ENCODE measurements at places on chromosomes 6 and 20.

- DNase-seq, result no peak
Measured at GRCh38 chr20:44011251-44011940, 96.7 kb downstream of the TOX2 start.

DNA sequence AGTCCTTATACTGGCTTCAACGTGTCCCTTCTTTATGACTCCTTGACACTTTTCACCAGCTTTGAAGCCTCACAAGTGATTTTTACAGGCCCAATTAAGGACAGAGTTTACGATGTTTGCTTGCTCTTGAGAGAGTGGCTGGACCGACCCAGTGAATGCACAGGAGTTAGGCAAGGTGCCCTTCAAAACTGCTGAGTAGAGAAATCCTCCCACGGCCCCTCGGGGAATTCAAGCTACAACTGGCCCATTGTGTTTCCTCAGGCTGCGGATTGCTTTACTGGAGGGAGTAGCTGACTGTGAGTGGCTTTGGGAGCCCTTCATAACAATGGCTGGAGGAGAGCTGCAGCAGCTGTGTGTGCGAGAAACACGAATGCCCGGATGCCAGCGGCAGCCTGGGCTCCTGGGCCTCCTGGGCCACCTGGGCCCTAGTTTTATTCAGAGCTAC, 50.0 kb downstream of the SGK1 start:
- DNase-seq, result no peak

GRCh38 chr6:132752255-132752654, 5.4 kb downstream of the VNN2 start:
- no peak for DNase-seq

DNA sequence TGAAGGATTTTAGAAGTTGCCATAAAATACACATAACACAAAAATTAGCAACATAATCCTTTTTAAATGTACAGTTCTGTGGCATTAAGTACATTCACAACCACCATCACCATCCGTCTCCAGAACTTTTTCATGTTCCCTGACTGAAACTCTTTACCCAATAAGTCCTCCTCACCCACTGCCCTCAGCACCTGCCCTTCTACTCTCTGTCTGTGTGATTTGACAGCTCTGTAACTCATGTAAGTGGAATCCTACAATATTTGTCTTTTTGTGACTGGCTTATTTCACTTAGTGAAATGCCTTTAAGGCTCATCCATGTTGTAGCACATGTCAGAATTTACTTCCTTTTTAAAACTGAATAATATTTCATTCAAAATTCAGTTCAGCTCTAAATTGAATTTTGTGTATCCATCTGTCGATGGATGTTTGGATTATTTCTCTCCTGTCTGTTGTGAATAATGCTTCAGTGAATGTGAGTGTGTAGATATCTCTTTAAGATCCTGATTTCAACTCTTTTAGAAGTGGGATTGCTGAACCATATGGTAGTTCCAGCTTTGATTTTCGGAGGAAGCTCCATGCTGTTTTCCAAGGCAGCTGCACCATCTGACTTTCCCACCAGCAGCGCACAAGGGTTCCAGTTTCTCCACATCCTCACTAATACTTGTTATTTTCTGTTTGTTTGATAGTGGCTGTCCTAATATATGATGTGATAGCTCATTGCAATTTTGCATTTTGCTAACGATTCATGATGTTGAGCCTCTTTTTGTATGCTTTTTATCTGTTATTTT, 4.2 kb downstream of the ENTPD6 start:
- DNase-seq, result no peak

DNA sequence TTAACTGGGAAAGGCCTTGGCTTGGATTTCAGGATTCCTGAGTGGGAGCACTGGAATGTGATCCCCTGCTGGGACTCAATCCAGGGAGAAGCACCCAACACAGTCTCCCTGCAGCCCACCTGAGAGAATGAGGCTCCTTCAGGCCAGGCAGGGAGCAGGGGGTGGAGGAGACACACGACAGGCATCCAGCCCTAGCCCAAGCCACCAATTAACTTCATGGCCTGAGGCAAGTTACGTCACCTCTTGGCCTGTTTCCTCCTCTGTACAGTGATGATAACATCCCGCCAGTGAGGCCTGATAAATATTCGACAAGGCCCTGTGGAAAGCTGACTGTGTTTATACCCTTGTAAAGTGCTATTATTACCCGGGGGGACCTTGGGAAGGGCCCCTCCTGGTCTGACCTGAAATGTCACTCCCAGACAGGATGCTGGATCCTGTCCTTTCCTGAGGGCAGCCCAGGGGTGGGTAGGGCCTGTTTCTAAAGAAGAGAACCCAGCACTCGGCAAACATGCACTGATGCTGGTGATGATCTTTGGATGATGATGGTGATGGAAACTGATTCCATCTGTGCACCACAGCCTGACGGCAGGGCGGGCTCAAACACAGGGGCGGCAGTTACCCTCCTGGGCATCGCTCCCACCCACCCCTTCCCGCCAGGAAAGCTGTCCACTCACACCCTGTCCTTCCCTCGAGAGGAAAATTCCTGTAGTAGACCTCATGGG, 12.4 kb downstream of the FRS3 start:
- DNase-seq, result no peak

DNA sequence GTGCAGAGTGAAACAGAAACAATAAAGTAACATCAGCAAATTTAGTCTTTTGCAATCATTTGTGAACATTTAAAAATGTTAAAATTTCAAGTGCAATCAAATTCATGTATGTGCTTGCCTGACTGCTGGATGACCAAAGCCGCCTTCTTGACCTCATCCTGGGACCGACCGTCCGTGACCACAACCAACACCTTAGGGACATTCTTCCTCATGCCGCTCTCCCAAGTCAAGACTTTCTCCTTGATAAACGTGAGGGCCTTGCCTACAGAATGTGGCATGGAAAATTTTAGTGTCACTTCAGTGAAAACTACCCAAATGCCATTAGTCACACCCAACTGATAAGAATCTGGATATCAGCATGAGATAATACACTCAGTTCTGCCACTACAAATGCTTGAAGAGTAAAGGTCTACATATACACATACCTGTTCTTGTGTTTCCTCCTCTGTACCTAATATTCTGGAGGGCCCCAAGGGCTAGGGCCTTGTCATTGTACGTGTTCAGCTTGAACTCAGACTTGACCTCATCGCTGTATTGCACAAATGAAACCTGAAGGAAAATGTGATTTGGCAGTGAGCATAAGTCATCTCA, 86.8 kb downstream of the COL12A1 start:
- no peak for DNase-seq

DNA sequence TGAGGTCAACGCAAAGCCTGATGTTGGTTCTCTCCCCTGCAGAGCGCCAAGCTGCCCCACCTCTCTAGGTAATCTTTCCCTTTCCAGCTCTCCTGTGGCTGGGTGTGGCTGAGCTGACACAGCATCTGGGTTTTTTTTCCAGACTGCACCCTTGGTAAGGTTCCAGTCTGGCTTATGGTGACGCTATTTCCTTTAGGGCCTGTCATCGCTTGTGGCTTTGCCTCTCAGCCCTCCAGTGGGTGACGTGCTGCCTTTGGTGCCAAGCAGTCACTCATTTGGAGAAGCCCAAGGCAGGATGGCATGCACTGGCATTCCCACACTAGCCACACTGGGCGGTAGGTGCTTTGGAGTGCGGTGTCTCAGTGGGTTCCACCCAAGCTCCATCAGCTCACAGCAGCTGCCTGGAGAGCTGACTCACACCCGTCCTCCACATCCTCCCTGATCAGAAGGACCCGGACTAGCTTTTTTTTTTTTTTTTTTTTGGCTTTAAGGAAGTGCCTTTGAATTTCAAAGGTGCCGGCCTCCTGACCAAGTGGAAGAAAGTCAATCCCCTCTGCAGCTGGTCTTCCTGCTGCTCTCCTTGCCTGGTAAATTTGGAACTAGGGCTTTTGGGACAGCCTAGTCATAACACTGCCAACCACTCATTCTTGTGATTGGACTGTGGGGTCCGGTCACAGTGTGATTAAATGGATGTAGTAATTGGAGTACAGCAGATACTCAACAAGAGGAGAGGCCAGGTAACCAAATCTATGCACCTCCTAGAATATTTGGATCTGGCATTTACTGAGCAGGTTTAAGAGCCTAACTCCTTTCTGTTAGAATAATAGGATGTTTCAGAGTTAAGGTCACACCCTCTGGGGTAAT, 153.6 kb downstream of the CD83 start:
- DNase-seq, result no peak

DNA sequence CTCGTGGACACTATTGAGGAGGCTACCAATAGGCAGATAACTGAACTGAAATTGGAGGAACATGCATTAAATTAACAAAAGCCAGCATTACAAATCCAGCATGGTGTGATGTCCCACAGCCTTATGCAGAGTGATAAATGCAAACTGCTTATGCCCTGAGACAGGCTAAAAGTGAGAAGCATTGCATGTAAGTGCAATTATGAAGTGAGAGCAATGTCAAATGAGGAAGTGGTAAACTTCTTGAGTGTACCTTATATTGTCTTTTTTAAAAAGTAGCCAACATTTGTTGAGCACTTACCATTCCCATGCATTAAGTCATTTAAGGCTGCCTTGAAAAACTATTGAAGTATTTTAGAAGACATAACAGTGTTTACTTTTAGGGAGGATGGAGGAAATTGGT, 212.2 kb downstream of the TBC1D7 start:
- DNase-seq, result no peak

DNA sequence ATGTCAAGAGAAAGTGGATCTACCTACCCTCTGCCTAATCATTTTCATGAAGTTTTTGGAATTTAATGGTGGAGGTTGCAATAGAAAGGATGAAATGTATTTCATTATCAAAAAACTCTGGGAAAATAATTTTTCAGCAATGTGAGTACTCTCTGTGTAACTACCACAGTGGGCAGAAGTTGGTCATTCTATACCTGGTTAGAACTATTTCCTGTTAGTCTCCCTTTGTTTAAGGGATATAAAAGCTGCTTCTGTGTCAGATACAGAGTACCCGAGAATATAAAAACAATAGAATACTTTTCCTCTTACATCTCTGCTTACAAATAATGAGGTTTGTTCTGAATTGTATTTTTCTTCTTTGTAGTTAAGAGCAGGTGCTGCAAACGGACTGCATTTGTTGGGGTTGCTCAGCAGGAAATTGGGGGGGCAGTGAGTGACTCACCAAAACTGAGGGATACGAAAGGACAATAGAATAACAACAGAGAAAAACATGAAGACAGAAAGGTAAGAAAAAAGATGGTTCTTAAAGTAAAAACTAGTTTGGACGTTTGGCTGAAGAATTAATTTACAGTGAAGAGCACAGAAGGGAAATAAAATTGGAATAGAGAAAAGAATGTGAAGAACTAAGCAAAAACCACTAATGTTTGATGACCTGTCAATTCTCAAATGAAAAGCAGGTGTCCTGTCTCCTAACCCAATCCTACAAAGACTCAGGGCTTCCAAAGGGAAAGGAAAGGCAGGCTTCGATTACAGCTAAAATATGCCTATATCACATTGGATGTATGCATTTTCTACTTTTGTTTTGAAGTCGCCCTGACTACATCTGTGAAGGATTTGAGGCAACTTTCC, 703.1 kb downstream of the RFPL4B start:
- no peak for DNase-seq

All from stimulated activated CD8-positive, alpha-beta memory T cell treated with anti-CD3 and anti-CD28 coated beads, Interleukin-4, amount 100 ng/mL, for 1 hour (primary cell).